ENCODE measurements at places on chromosomes 11 and 22.

DNA sequence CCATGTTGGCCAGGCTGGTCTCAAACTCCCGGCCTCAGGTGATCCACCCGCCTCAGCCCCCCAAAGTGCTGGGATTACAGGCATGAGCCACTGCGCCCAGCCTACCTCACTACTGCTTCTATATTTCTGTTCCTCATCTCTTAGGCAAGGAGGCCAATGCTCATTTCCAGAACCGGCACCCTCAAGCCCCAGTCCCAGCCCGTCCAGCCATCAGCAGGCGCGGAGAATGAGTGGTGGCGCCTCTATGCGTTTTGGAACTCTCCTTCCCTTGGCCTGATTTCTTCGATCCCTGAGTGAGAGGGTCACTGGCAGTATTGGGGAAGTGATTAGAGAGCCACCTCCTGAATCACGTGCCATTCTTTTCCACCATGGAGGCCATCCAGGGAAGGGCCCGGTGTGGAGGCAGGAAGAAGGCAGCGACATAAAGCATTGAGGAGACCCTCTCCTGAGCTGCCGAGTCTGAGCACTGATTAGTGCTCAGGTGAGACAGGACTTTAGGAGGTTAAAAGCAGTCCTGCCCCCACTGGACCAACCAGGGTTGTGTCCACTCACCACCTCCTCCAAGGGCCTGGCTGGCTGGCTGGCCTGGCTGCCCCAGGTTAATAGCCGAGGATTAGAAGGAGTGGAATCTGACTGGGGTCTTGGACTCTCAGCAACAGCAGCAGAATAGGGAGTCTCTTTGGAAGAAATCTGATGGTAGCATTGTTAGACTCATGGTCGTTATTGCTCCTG lies 8.7 kb downstream of the GRIK4 start:
- DNase-seq, result no peak

DNA sequence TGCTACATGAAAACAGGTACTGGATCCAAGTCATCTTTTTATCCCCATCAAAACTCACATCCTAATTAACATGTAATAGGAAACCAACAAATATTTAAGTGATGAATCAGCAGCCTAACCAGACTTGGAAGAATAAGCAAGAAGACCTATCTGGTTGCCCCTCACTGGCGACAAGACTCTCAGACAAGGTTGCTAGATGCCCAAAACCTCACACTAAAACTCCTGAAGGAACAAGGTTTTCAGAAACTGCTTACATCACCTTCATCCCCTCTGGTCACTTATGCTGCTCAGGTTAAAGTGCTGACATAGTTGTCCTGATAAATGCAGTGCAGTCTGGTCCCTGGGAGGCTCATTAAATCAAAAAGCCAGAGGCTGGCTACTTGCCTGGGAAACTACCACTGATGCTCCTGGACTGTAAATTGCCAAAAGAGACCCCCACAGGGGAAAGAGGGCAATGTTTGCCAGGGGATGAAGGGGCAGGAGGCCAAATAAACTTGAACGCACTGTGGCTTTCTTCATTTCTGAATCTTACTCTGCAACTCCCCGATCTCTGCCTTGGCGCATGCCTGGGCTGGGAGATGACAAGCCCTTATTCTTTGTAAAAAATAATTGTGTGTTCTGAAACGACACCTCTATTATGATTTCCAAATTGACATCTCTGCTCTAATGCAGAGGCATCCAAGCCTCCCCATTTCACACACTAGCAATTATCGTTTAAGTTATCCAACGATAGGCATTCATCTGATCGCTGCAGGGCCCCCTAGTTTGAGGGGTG lies 72.7 kb downstream of the AMBRA1 start:
- DNase-seq, result no peak

GRCh38 chr11:129375751-129376657 lies at the start of gene BARX2:
Gene BARX2 (plus strand): TSS chr11:129375848. CDS start chr11:129376036, 188 bp downstream.
- no peak for DNase-seq

GRCh38 chr11:102591160-102591718 lies 33.9 kb downstream of the MMP20 start:
- DNase-seq, result no peak

DNA sequence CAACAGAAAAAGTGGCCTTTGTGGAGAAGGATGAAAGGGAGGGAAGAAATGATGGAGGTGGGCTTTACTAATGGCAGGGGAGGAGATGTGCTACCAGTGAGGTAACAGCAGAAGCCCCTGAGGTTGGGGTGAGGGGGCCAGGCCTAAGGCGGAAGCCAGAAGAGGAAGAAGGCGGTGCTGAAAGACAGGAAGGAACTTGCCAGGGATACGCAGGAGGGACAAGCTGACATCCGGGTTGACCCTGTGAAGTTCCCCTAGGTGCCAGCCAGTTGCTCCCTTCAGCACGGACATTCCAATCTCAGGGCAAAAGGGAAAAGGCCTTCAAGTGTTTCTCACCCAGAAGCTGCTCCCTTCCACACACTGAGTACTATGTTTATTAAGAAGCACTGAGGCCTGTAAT lies 2.3 kb upstream of the TIRAP start:
- DNase-seq, result no peak

- DNase-seq, result no peak
These were observed 1.6 kb upstream of the TBX1 start for GRCh38 chr22:19758896-19759426.

DNA sequence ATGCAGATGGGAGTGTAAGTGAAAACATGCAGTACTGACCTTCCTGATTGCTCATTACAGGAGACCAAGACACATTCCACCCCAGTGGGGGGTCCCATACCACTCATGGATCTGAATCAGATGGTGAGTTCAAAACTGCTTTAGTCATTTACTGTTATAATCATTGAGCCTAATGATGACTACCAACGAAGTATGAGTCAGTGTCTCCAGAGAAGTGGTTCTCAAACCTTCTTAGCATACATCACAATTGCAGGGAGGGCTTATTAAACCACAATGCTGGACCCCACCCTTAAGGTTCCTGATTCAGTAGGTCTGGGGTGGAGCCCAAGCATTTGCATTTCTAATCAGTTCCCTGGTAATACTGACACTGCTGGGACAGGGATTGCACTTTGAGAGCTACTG lies 75.8 kb downstream of the CD44 start:
- no peak for DNase-seq

DNA sequence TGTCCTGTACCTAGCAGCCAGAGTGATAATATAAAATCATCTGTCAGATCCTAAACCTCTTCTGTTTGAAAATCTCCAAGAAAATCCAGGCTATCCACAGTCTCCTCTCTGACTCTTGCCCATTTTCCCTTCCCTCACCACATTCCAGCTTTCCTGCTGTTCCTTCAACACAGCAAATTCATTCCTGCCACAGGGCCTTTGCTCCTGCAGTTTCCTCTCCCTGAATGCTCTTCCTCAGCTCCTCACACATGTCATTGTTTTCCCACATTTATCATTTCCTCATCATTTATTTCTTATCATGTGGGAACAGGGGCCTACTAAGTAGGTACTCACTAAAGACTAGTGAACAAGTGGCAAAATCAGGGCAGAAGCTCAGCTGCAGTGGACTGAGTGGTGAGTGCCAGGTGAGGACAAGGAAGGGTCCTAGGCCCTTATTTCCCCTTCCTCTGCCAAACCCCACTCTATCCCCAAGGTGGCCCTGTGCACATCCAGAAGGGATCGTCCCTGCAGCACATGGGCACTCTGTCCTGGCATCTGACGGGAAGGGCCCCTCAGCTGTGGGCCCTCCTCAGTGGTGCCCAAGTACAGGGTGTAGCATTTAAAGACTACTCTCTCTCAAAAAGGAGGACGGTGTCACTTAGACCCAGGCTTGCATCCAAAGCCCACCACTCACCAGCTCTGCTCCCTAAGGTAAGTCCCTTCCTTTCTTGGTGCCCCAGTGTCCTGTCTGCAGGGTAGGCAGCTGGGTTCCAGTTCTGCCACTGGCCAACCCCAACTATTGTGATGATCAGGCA lies 2.0 kb downstream of the LRRC32 start:
- no peak for DNase-seq

GRCh38 chr11:17535488-17535887 lies 8.7 kb downstream of the USH1C start:
- DNase-seq, result no peak

DNA sequence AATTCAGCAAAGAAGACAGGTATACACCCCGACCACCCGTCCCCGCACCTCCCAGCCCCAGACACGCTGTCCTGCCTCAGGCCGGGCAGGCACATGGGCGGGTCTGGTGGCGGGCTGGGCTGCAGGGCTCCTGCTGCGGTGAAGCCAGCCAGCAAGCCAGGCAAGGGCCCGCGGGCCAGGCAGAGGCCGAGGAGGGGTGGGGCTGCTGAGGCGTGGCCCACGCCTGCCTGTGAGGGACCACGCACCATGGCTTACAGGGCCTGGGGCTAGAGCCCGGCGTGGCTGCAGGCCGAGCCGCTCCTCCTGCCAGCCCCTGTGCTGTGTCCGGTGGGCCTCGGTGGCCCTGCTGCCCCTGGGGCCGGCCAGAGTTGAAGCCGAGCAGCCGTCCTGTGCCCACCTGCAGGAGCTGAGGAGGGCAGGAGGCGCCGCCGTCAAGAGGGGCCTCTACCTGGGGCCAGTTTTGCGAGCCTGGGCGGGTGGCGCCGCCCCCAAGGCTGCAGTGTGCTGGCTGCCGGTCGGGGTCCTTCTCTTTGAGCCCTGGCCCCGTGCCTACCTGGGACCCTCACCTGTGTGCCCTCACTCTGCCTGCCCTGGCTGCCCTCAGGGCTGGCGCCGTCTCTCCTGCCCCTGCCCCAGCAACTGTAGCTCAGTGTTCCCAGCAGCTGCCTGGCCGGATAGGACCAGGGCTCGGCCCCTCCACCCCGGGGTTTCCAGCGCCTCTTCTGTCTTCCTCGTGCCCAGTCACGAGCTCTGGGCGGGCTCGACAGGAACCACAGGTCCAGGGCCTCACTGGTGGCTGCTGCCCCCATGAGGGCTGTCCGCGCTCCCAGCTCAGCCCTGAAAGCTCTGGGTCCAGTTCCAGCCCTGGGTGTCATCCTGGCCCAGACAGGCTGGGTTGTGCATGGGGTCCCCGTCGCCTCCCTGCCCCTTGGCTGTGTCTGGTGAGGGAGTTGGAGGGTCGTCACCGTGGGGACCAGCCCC lies 38.4 kb downstream of the MOB2 start:
- no peak for DNase-seq

DNA sequence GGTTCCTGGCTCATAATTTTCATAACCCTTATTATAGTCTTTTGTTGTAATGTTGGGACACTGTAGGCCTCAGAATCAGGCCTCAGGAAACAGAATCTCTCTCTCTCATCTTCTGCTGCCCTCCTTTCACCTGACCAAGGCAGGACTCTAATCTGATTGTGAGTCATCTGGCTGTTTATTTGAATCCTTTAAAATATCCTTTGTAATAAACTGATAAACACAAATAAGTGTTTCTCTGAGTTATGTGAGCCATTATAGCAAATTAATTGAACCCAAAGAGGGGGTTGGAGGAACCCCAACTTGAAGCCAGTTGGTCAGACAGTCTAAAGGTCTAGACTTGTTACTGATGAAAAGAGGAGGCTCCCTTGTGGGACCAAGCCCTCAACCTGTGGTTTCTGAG lies 30.6 kb downstream of the ACER3 start:
- DNase-seq, result no peak

GRCh38 chr22:29171721-29172120 lies 34.0 kb upstream of the EMID1 start:
- no peak for DNase-seq

GRCh38 chr11:95346265-95346664 lies 115.3 kb upstream of the SESN3 start:
- no peak for DNase-seq

- no peak for DNase-seq
These were observed 82.6 kb downstream of the MICAL2 start for GRCh38 chr11:12192794-12193514.

DNA sequence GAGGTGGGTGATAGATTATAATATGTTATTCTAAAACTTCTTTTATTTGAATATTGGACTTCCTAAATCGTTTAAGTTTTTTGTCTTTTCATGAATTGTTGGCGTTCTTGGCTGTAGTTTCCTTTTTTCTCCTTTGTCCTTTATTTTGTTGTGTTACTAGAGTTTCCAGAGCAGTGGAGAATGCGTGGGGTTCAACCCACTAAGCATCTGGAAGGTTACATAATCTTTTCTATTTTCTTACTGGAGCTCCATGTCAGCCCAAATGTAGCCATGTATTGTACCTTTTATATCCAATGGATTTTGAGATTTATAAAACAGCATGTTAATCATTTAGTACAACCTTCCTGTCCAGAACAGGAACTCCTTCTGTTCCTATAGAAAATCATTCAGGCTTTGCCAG lies 63.2 kb downstream of the PPP6R3 start:
- DNase-seq, result no peak

DNA sequence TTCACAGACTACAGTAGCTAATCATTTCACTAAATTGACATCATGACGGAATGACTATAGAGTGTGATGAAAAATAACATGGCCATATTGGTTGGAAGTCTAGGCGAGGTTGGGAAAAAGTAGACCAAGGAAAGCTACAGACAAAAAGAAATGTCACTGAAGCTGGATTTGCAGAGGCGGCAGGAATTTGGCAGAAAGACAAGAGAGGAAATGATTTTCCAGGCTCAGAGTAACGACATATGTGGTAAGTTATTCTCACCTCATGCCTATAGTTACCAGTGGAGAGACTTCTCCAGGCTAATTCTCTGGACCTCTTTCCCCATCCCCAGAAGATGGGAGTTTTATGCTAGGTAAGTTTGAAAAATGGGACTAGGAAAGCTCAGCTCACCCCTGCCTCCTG lies 1005.8 kb upstream of the CCDC90B start:
- DNase-seq, result no peak

DNA sequence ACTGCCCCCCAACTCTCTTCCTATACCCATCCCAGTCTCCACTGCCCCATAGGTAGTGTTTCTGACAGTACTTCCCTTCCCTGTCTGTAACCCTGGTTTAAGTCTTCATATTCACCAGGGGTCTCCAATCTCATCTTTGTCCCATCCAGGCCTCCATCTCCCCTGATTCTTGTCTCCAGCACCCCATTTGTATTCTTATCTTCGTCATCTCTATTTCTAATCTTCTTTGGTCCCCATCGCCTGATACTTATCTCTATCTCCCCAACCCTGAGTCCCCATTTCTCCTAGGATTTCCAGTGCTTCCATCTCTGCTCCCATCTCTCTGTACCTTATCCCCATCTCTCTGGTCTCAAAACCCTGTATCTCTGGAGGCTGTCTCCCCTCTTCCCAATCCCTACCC lies 1.8 kb downstream of the PHOX2A start:
- no peak for DNase-seq

DNA sequence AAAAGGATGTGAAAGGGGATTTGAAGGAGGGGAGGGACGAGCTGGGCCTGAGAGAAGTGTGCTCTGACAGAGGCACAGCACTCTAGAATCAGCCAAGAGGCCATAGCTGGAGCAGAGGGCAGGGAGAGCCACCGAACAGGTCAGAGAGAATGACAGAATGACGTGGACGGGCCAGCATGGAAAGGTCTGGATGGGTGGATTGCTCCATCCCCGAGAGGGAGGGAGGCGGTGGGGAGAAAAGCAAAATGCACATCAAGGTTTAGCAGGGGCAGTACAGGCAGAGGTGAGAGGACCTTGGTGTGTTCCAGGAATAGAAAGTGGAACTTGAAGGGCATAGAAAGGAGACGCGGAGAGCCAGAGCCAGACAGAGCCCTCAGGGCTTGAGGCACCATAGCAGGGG lies 6.9 kb downstream of the PMM1 start:
- no peak for DNase-seq
